CD8-positive, alpha-beta T cell (primary cell): ENCODE measurements at places on chromosomes 3 and 15. TPM values are rescaled to one million over a fixed set of nuclear protein-coding genes. Genes with fewer than 3 reads are reported as not detected.
A peak's percentile ranks its signal among the peaks of the same experiment; 100 is the strongest.

GRCh38 chr15:86115145-86115801 is 35.6 kb downstream of the AGBL1 start:
- no peak for DNase-seq

The CSTA gene
- total RNA-seq = not detected

GRCh38 chr15:70358871-70359647 is 261.3 kb upstream of the TLE3 start:
- no peak for DNase-seq

GRCh38 chr15:44682211-44682610 is 18.7 kb upstream of the SPG11 start:
- no peak for DNase-seq

- no peak for DNase-seq
Observed at GRCh38 chr3:184632551-184633236, 71.1 kb downstream of the EPHB3 start.

The SNX22 gene
- 0.60 TPM for total RNA-seq

The ZBTB20 gene
- 35.9 TPM for total RNA-seq

DNA sequence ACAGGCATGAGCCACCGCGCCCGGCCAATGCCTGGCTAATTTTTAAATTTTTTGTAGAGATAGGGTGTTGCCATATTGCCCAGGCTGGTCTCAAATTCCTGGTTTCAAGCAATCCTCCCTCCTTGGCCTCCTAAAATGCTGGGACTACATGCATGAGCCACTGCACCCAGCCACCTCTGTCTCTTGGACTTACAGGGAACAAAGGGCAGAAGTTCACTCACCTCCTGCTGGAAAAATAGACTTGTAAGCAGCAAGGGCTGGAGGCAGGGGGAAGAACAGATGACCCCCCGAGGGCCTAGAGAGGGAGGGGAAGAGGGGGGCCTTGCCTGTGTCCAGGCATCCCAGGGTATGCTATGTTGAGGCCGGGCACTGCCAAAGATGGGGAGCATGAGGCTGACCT is 22.2 kb downstream of the DUSP7 start:
- DNase-seq = no peak

GRCh38 chr3:66858656-66859381 is 139.3 kb upstream of the KBTBD8 start:
- no peak for DNase-seq

The GUCA1C gene
- not detected for total RNA-seq

- no peak for DNase-seq
Observed at GRCh38 chr3:70306736-70307135, 5.7 kb downstream of the MDFIC2 start.

GRCh38 chr3:42489937-42490227 is 12.6 kb upstream of the VIPR1 start:
- DNase-seq = no peak

DNA sequence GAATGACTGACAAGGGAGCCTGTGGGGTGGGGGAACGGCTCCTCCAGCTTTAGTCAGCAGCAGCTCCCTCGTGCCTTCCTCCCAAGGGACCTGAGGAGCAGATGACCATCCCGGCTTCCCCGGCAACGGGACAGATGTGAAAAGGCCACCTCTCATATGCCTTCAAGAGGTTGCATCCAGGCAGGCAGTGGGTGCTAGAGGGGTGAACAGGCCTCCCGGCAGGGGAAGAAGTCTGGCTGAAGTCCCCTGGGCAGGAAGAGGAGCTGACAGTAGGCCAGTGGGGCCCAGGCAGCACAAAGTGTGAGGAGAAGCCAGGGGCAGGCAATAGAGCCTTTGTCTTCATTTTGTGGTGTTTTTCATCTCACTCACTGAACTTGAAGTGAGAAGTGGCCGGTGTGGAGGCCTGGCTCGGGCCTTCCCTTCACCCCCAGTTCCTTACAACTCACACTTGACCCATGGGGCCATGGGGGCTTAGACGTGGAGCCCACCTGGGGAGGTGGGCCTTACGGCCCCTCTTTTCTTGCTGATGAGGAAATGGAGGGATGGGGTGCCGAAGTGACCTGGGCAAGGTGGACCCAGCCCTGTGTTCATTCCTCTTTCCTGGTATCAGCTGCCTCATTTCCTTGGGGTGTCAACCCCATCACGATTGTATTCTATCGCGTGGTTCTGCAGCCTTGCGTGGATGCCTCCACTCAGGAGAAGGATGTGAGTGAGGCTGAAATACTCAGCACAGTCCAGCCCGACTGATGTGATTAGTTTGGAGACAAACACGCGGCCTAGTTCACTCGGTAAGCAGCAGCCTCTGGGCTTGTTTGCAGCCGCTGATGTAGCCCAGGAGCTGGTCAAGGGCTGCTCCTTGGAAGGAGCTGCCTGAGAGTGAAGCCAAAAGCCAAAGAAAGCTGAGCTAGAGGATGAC is 115.5 kb upstream of the ALDH1A3 start:
- DNase-seq = no peak

DNA sequence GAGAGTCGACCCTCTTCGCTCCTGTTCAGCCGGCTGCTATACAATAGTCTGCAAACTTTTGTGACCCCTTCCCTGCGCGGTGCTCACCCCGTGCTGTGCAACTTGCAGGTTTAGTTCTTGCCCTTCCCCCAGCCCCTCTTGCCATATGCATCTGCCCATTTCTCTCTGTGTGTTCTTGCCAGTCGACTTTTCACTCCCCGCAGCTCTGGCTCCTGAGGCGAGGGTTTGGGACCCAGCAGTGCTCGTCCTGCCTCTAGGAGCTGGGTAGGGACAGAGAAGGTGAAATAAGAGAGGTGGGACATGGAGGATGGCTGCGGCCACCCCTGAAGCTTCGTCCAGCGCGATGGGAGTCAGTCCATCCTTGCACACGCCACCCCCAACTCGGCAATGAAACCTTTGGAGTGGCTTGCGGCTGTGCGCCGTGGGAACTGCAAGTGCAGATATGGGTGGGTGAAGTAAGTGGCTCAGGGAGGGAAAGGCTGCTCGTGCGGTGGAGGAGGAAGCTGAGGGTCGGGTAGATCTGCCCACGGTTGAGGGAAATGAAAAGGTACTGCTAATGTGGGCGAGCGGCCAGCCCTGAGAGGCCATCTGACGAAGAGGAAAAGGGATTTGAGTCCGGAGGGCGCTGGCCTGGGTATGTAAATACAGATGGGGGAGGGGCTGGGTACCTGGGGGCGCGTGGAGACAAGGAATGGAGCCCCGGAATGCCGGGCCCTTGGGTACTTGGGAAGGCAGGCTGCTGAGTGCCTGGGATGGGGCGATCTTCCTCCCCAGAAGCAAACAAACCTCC is 1.0 kb downstream of the LRRC3B start:
- DNase-seq = no peak

DNA sequence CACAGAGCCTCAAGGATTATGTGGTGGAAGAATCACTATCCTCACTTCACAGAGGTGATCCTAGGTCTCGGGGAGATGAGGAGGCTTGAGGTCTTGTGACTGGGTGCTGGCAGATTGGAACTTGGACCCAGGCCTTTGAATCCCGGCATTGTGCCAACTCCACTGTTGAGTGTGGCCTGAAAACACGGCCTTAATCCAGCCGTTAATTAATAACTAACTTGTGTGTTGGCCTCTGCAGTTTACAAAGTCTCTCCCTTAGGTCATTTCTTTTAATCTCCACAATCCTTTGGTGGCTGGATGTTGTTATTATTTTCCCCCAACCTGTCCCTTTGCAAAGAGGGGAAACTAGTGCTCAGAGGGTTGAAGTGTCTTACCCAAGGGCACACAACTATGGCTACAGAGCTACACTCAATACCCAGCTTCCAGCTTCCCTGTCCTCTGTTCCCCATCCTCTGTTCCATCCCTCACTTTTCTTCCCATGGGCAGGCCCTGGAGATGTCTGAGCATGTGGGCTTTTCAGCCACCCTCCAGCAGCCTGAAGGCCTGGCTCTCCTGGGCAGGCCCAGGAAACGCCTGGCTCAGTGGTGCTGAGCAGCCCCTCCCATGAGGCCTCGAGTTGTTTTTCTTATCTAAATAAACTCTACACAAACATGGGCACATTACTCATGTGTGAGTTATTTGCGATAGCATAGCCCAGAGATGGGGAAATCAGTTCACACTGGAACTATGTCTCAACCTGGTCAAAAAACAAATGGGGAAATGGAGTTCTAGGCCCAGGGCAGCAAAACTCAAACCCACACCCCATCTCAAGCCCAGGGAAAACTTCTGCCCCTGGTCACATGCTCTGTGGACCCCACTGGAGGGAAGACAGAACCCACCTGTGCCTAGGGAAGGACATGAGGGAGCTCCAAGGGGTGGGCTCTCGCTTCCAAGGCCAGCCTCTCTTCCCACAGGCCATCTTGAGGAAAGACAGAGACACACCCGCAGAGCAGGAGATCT is 16.8 kb upstream of the SMAD3 start:
- no peak for DNase-seq

The HRG gene
- not detected for total RNA-seq

The SLC30A4 gene
- total RNA-seq = 2.0 TPM

DNA sequence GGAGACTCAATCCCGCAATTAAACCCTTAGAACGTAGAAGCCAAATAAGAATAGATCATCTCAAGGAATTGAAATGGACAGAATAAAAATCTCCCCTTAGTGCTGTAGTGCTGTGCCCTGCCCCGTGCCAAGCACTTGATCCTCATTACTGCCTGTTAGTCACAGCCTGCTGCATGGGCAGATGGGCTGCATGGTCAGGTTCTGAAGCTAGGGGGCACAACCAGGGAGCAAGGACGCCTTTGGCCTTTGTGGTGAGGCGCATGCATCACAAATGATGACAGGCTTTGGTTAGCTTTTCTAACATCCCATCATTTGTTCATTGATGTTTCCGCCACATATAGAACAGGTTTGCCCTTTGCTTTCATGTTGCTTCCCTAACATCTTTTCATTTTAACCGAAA is 336.3 kb upstream of the ADAMTS9 start:
- DNase-seq = no peak

- DNase-seq = peak; percentile 56
Observed at GRCh38 chr15:78195735-78196201, 38.6 kb downstream of the ACSBG1 start.

- DNase-seq = no peak
Observed at GRCh38 chr15:29825227-29825626, 3.0 kb upstream of the TJP1 start.

The SYNPR gene
- total RNA-seq = not detected

GRCh38 chr3:132029182-132029902 is 5.5 kb downstream of the CPNE4 start:
- peak; percentile 24 for DNase-seq

DNA sequence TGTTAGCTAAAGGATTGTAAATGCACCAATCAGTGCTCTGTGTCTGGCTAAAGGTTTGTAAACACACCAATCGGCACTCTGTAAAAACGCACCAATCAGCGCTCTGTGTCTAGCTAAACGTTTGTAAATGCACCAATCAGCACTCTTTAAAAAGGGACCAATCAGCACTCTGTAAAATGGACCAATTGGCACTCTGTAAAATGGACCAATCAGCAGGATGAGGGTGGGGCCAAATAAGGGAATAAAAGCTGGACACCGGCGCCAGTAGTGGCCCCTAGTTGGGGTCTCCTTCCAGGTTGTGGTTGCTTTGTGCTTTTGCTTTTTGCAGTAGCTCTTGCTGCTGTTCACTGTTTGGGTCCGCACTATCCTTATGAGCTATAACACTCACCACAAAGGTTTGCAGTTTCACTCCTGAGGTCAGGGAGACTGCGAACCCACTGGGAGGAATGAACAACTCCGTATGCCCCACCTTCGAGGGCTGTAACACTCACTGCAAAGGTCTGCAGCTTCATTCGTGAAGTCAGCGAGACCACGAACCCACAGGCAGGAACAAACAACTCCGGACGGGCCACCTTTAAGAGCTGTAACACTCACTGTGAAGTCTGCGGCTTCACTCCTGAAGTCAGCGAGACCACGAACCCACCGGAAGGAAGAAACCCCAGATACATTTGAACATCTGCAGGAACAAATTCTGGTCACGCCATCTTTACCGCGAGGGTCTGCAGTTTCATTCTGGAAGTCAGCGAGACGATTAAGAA is 1.1 kb upstream of the SUCLG2 start:
- DNase-seq = peak; percentile 70

- no peak for DNase-seq
Observed at GRCh38 chr3:67459796-67460195, 194.6 kb downstream of the SUCLG2 start.

DNA sequence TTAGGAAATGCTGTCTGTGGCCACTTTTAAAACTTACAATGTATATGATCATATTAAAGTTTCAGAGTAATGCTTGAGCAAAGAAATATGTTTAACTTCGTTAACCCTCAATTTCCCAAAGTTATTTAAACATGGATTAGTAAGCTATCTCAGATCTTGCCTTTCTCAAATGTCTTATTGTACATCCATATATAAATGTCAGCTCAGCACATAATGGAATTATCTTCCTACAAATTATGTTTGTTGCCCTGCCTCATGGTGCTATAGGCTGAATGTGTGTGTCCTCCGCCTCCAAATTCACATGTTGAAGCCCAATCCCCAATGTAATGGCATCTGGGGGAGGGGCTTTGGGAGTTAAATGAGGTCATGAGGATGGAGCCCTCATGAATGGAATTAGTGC is 200.3 kb downstream of the MINAR1 start:
- no peak for DNase-seq

GRCh38 chr3:20043396-20043795 is 3.1 kb downstream of the KAT2B start:
- peak; percentile 82 for DNase-seq

DNA sequence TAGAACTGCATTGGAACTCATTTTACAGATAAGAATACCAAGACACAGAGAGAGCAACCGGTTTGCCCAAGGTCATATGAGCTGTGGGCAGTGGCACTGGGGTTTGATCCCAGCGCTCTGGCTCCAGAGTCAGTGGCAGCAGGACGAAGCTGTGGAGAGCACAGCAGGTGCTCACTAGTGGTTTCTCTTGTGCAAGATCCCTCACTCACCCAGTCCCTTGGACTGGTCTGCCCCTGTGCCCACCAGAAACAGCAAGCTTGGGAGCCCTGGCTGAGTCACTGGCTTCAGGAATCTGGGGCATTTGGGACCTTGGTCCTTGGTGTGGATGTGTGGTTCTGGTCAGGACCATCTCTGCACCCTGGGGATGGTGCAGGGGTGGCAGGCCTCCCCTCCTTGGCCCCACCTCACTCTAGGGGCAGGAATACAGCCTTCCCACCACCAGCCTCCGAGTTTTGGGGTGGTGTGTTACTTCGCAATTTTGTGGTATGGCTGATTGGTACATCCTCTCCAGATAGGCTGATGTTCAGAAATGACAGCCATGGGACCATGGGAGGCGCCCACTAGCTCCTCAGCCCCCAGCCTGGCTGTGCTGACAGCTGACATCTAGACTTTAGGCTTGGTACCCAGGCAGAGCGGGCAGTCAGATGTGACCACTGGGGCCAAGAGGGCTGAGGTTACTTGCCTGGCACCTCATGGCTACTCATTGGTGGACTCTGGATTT is 104.6 kb downstream of the LSM3 start:
- DNase-seq = no peak
